ENCODE measurements at places on chromosomes 12 and 14.
A peak's percentile ranks its signal among the peaks of the same experiment; 100 is the strongest.

DNA sequence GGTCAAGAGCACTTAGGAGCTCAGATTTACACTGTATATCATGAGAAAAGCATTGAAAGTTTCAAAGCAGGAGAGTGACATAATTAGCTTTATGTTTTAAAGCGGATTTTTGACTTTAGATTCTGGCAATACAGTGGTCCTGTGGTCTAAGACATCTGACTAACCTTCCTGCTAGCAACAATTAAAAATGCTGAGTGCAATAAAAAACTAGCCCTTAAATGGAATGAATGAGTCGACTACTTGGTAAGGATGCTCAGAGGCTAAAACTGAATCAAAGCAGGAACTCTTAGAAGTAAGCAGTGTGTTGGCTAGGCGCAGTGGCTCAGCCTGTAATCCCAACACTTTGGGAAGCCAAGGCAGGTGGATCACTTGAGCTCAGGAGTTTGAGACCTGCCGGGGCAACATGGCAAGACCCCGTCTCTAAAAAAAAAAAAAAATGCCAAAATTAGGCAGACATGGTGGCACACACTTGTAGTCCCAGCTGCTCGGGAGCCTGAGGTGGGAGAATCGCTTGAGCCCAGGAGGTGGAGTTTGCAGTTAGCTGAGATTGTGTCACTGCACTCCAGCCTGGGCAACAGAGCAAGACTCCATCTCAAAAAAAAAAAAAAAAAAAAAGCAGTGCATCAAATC, 18.9 kb downstream of the BICD1 start:
- DNase-seq = no peak

DNA sequence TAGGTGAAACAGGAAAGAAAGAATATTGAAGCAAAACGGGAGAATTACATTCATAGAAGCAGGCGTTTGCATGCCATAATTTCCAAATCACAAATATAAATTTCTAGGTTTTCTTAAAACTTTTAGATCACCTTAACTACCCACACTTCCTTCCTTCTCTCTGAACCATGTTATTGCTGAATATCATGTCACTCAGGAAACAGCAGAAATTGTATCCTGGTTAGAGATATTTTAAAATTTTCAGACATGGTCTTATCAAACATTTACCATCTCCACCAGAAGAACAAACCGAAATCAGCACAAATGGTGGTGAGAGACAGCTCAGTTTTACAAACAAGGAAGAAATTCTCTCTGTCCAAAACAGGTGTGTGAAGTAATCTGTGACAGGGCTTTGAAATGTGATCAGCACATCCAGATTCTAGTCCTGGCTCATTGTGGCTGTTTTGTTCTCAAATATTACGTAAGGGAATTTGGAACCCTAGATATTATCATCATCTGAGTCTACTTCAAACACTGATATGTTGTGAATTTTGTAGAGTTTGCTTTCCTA, 16.3 kb downstream of the TESPA1 start:
- DNase-seq = peak; percentile 38

DNA sequence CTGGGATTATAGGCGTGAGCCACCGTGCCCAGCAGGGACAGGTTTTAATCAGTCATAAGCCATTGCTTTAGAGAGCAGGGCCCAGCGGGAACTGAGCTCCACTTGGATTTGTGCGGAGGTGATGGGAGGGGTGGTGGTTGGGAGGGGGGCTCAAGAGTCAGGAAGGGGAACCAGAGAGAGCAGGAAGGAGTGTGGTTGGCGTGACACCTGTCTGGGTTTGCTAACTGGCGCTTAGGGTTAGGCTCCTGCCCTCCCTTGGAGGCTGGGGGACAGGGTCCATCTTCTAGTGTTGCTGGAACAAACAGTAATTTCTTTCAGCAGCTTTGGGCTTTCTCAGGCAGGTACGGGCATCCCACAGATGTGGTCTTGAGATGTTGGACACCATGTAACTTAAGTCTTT, 7.5 kb upstream of the ALDH2 start:
- DNase-seq = no peak

DNA sequence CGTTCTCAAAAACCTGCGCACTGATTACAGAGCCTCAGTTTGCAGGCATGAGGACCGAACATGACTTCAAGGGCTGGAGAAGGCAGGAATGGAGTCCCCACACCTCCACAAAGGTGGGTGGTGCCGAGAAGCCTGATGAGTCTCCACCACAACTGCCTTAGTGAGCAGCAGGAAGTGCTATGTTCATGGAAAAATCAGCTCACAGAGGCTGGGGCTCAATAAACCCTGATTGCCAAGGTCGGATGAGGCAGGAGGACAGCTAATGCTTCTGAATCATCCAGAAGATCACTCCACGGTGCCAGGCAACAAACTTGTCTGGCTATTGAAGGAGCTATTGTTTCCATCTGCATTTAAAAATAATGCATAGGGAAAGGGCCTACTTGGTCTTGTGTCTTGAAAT, 31.1 kb downstream of the APPL2 start:
- no peak for DNase-seq

DNA sequence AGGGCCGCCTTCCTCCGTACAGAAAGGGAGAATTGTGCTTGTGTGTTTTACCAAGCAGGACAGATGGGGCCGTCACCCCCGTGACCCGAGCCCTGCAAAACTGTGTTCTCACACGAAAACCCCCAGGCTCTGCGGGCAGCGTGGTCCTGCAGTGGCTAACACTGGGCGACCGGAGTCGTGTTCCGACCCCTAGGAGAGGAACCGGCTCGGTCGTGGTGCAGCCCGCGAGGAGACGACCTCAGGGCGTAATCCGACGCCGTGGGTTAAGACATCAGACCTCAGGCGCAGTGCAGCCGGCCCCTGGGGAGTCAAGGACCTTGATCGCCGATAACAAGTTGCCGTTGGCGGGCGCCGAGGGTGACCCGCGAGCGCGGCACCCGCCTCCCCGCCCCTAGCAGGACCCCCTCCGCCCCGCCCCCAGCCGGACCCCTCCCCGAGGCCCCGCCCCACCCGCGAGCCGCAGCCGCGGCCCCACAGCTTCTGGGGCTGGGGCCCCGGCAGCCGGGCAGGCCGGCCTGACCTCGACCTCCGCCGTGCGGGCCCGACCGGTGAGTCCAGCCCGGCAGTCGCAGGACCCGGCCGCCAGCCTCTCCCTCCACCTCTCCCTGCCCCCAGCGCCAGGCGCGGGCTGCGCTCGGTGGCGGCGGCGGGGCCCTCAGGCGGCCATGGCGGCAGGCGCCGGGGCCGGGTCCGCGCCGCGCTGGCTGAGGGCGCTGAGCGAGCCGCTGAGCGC, at the start of gene CHPT1:
Gene CHPT1 (plus strand): TSS at position 444 of the 733 bp plus-strand sequence. CDS start 222 bp downstream, at position 666.
- peak; percentile 72 for DNase-seq

GRCh38 chr14:90797919-90798318, 18.3 kb downstream of the TTC7B start:
- no peak for DNase-seq

- DNase-seq = no peak
Observed at GRCh38 chr12:113896194-113896593, 69.9 kb downstream of the RBM19 start.

DNA sequence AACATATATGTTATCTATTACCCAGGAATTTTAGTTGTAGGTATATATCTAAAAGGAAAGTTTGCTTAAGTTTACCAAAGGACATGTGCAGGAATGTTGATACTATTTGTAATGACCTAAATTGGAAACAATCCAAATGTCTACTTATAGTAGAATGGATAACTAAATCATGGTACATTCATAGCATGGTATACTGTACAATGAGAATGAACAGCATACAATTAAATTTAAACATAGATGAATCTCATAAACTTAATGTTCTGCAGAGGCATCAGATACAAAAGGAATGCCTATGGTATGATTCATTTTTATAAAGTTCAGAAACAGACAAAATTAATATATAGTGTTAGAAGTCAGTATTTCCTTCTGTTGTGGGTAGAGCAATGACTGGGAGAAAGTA, 135.4 kb downstream of the GPHN start:
- no peak for DNase-seq

DNA sequence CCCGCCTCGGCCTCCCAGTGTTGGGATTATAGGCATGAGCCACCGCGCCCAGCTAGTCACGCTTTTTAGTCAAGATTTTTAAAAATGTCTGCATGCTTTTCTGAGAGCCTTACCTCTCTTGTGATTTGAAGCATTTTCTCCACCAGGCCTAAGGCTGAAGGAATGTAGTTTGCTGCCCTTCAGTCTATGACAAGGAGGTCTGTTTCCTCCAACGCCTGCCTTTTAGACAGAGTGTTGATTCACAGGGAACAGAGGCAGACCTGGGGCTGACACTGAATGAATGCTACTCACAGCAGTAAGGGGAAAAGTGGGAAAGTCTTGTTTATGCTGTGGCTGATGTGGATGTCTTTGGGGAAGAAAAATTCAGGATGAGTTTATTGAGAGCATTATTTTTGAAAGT, 27.2 kb upstream of the MDM2 start:
- DNase-seq = no peak

DNA sequence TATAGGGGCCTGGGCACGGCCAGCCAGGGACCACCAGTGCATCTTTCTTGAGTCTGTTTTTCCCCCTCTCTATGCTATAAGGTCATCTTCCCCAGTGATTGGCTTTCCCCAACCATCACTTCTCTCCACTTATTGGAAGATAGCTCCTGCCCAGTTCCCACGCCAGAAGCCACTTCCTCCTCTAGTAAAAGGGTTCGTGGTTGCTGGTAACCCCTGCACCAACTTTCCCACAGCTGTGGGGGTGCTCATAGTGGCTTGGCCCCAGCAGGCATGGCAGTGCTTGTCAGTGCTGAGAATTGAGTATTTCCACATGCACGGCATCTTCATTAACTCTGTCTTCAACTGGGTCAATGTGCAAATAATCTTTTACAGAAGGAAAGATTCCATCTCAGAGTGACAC, 215.4 kb downstream of the FOXN3 start:
- DNase-seq = no peak

DNA sequence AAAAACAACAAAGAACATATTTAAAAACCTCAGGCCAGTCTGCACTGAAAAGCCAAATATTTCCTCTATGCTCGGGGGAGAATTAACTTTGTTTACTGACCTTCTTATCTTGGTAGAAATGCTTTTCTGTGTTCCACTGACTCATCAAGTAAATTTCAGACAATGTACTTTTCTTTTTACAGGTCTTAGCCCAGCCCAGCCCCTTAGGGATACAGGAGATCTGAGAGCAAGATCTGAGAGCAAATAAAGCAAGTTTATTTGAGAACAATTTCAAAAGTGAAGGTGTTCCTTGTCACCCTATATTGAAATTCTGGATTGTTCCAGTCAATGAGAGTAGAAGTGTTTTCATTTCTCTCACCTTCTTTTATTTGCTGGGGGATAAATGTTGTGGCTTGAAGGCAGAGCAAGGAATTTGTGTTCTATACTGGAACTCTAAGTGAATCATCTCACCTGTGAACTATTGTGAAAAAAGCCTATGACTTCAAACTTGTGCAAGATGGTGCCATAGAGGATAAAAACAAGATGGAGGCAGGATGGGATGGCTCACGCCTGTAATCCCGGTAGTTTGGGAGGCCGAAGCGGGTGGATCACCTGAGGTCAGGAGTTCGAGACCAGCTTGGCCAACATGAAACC, 7.9 kb upstream of the GPRC5A start:
- no peak for DNase-seq

DNA sequence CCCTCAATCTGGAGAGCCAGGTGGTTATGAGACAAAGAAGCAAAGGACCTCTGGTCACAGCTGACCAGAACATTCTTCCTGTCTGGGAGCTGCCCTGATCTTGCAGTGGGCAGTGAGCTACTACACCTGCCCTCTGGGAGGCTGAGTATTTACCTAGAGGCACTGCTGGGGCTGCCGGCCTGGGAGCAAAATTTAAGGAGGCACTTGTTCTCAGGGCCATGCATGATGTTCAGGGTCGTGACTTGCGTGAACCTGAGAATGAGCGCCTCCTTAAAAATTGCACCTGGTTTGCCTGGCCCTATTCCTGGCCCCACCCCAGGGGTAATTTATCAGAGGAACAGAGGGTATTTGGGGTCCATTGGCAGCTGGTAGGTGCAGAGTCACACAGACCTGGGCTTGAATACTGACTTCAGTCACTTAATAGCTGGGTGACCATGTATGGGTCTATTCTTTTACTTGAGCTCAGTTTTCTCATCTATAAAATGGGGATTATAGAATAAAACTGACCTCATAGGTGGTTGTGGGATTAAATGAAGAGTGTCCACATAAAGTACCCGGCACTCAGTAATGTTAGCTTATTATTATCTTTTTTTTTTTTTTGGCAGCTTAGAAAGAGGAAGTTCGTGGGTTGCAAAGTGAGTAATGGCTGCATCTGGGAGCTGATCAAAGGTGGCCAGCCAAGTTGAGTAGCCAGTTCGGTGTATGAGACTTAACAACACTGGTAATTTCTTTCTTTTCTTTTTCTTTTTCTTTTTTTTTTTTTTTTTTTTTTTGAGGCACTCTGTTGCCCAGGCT, 107.4 kb upstream of the MED13L start:
- no peak for DNase-seq

GRCh38 chr14:84468153-84468552, 1061.8 kb upstream of the FLRT2 start:
- no peak for DNase-seq

DNA sequence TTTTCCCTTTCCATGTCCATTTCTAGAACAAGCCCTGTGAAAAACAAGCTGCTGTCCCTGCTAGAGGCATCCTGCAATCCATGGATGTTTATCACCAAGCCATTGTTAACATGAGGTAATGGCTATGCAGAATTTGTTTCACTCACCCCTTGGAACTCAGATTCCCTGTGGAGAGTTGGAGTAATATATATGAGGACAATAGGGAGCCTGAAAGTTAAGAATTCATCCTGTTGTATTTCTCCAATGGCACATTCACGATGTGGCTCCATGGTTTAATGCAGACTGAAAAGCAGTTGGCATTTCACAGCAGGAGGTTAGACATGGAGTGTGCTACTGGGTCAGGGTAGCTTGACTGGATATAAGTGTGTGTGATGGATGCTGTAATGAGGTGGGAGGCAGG, 32.4 kb downstream of the GPR65 start:
- DNase-seq = no peak

DNA sequence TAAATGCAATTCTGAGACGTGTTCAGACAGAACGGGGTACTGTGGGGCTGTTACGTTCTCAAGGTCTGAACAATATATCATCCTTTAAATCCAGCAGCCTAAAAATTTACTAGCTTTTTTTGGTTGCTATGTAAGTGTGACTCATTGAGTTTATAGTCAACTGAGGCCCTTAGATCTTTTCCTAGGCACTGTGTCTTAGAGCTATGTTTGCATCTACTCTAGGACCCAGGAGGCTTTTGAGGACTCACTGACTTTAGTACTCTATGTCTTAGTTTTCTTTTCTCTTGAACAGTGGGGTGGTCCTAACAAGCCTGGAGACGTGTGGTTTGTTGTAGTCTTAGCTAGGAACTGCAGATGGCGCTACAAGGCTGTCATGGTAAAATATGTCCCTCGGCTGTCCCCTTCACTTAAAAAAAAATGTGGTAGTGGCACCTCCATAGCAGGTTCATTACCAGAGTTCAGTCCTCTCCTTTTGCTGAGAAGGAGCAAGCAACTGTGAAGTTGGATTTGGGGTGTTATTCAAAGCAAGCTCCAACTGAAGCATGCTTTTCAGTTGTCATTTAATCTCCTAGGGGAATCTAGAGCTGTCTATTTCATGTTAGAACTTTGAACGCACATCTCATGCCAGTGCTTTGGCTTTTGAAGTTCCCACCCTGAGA, 8.7 kb upstream of the SPATS2 start:
- peak; percentile 76 for DNase-seq

- DNase-seq = no peak
Observed at GRCh38 chr12:123546281-123546680, 12.8 kb upstream of the RILPL1 start.

- no peak for DNase-seq
Observed at GRCh38 chr12:94817695-94818075, 167.3 kb upstream of the TMCC3 start.

GRCh38 chr14:93591506-93591905, 160.8 kb downstream of the UNC79 start:
- DNase-seq = no peak
